ENCODE measurements at places on chromosomes 3 and 15. TPM values are rescaled to one million over a fixed set of nuclear protein-coding genes. Genes with fewer than 3 reads are reported as not detected.

CYP11A1 gene
- total RNA-seq, result 3.0 TPM

STRC gene
- total RNA-seq, result 0.53 TPM

PARP15 gene
- total RNA-seq, result 1.0 TPM

RASGRP1 gene
- 0.28 TPM for total RNA-seq

SAXO2 gene
- total RNA-seq, result 0.58 TPM

MASP1 gene
- 93.7 TPM for total RNA-seq

GOLGB1 gene
- 26.1 TPM for total RNA-seq

AADAC gene
- 184 TPM for total RNA-seq

LOXL1 gene
- total RNA-seq, result 0.75 TPM

GATA2 gene
- total RNA-seq, result 1.3 TPM

P2RY14 gene
- total RNA-seq, result not detected

ADCY5 gene
- total RNA-seq, result 3.8 TPM

GPR171 gene
- total RNA-seq, result 0.73 TPM

SNTN gene
- total RNA-seq, result not detected

GLCE gene
- 11.6 TPM for total RNA-seq

MORC1 gene
- total RNA-seq, result 0.10 TPM

GABRA5 gene
- total RNA-seq, result 0.25 TPM

CRABP1 gene
- total RNA-seq, result 0.40 TPM

GHRL gene
- 0.30 TPM for total RNA-seq

FETUB gene
- 49.9 TPM for total RNA-seq

IQCH gene
- 1.4 TPM for total RNA-seq

GOLGA8N gene
- total RNA-seq, result 8.8 TPM

ST6GAL1 gene
- 410 TPM for total RNA-seq

CLDN11 gene
- 1.5 TPM for total RNA-seq

LDHAL6B gene
- total RNA-seq, result not detected

SEMA3F gene
- 4.0 TPM for total RNA-seq

SENP8 gene
- 1.6 TPM for total RNA-seq

EMC7 gene
- 38.1 TPM for total RNA-seq

FYCO1 gene
- 16.2 TPM for total RNA-seq

MYRIP gene
- 12.7 TPM for total RNA-seq

SLC27A2 gene
- 153 TPM for total RNA-seq

EXD1 gene
- total RNA-seq, result not detected

CHST13 gene
- total RNA-seq, result 43.8 TPM

UCN2 gene
- not detected for total RNA-seq

TRH gene
- not detected for total RNA-seq

LRRC15 gene
- total RNA-seq, result not detected

TP63 gene
- total RNA-seq, result 0.05 TPM

GABRB3 gene
- 3.0 TPM for total RNA-seq

LMAN1L gene
- not detected for total RNA-seq

SI gene
- not detected for total RNA-seq

DUOXA2 gene
- not detected for total RNA-seq

SQOR gene
- total RNA-seq, result 39.2 TPM

INTS14 gene
- 14.3 TPM for total RNA-seq

MRAS gene
- total RNA-seq, result 6.1 TPM
